Midbrain (tissue), 1 donor: ENCODE measurements at places on chromosomes 3 and 15.

DNA sequence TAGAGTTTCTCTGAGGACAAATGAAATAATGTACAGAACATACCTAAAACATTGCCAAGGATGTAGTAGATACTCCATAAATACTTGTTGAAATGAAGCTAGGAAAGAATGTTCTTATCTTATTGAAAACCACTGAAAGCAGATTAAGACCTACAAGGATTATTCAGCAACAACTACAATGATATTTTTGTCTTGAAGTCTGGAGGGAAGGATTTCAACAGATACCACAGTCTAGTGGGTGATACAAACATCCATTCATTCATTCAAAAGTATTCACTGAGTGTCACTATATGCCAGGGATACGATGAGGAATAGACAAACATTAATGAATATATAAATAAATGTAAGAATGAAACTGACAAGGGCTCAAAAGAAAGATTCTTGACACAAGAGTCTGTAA is 74.7 kb upstream of the THBS1 start:
- no peak for DNase-seq

GRCh38 chr15:74376226-74376625 is 8.8 kb upstream of the CYP11A1 start:
- no peak for DNase-seq

DNA sequence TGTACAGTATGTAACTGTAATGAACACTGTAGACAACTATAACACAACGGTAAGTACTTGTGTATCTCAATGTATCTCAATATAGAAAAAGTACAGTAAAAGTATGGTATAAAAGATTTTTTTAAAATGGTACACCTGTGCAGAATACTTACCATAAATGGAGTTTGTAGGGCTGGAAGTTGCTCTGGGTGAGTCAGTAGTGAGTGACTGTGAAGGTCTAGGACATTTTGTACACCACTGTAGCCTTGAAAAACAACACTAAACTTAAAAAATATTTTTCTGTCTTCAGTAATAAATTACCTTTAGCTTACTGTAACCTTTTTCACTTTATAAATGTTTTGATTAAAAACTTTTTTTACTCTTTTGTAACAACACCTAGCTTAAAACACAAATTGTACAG is 142.9 kb downstream of the ATG7 start:
- DNase-seq: no peak

GRCh38 chr15:97014001-97014400 is 683.5 kb downstream of the NR2F2 start:
- no peak for DNase-seq

DNA sequence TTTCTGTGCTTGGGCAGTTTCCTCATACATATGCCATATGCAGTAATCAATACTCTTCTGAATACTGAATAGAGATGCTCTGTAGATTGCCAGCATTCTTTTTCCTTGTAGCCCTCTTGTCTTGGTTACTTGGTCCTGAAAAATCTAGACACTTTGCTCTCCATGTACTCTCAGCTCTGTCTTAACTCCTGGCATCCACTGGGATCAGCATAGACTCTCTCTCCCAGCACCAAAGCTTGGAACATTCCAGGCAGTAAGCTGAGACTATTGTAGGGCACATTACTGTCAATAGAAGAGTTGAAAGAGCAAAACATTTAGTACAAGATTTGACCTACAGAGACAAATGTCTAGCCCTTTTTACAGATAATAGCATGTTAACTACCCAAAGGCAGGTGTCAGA is 1100.3 kb downstream of the TBL1XR1 start:
- DNase-seq: no peak

GRCh38 chr15:25406846-25407245 is 32.0 kb downstream of the UBE3A start:
- DNase-seq: no peak

DNA sequence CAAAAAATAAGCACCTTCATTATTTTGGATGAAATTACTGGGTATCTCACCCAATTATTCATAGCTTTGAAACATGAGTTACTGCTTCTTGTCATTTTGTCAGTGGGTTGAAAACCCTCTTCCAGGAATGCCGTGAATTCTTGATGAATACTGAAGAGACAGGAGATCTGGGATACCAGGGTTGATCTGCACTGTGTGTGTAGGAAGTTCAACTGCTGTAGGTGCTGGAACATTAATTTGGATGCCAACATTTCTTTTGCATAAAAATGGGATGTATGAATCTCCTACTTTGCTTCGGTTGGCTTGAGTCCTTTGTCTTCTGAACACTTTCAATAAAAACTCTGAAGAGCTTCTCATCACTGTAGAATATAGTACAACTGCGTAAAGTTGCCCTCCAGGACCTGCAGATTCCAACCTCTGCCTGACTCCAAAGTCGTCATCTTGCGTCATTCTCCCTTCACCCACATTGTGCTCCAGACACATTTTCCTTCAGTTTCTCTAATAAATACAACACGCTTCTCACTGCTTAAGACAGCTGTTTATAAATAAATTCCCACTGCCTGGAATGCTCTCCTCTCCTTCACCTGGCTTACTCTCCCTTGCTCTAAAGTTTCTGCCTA is 312.7 kb upstream of the TGFBR2 start:
- DNase-seq: no peak

DNA sequence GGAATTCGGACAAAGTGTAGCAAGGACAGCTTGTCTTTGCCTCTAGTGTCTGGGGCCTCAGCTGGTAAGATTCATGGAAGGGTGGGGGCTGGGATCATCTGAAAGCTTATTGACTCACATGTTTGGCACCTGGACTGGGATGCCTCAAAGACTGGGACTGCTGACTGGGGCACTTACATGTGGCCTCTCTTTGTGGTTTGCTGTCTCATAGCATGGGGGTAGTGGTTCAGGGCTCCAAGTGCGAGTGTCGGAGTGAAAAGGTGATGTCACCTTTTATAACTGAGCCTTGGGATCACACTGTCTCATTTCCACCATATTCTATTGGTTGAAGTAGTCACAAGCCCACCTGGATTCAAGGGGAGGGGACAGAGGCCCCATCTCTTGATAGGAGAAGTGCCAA is 6.8 kb downstream of the MFSD1 start:
- no peak for DNase-seq

DNA sequence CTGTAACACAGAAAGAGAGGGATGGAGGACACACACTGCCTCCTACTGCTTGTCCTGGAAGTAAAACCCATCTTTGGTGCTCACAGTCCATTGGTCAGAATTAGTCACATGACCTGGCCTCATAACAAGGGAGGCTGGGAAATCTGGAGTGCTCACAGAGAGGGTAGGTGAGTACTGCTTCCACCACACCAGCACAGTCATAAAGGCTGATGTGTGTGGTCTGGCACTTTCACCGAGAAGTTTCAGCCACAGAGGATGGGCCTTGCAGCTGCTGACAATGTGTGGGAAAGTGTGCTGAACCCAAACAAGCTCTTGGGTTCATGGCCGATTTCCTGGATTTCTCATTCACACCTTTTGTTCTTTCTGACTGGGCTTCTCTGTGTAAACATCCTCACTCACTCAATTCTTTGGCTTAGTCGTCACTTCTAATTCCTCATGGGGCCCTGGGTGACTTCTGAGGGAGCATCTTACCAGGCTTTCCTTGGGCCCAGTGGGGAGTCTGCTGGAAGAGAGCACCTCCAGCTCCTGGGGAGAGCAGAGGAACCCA is 100.7 kb downstream of the ASB7 start:
- DNase-seq: no peak

GRCh38 chr3:178982137-178982536 is 89.5 kb downstream of the ZMAT3 start:
- no peak for DNase-seq
